ENCODE measurements at places on chromosomes 12 and 14. TPM values are rescaled to one million over a fixed set of nuclear protein-coding genes. Genes with fewer than 3 reads are reported as not detected.

GRCh38 chr12:100798286-100799160 is 3.9 kb downstream of the ANO4 start:
- no peak for DNase-seq

DNA sequence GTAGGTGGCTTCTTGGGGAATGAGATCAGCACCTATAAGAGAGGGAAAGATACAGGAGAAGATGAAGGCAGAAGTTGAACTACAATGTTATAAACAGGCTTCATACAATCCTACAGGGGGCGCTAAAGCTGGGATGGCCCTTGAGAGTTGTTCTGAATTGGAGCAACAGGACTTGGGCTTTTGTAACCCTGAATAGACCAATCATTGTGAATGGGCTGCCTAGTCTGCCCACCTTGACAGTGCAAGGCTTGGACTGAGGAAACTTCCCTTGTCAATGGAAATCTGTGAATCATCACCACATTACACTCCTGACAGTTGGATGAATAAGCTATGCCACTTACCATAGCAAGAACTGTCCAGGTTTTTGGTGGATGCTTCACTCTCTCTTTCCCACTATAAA is 306.1 kb downstream of the KCNC2 start:
- no peak for DNase-seq

DNA sequence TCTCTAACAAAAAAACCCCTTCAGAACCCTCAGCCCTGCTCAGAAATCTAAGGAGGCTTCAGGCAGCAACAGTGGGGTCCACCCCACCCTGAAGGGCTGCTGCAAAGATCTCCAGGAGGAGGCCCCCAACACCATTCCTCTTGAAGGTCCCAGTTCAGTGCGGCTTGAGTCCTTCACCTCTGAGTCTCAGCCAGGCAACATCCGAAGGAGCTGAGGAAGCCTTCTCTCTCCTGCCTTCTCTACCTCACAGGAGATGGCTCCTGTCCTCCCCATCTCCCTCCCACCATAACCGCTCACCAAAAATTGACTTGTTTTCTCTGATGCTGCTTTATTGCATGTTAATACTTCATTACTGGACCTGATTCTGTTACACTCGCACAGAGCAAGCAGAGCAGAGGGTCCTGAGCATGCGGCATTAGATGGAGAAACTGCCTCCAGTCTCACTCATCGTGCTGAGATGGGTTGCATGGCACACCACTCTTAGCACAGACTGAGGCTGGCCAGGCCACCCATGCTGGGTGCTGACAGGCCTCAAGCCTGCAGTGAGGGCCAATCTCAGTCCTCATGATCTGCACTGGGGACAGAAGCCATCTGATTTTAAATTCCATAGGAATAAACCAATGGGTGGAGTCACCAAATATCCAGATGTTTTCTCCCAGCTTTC is 224.8 kb downstream of the CACNA1C start:
- no peak for DNase-seq

GRCh38 chr14:21311614-21312013 is 31.7 kb downstream of the RPGRIP1 start:
- DNase-seq, result no peak

- DNase-seq, result no peak
Observed at GRCh38 chr14:103101257-103101962, 6.9 kb downstream of the EXOC3L4 start.

The CMA1 gene
- polyA plus RNA-seq, result not detected

DNA sequence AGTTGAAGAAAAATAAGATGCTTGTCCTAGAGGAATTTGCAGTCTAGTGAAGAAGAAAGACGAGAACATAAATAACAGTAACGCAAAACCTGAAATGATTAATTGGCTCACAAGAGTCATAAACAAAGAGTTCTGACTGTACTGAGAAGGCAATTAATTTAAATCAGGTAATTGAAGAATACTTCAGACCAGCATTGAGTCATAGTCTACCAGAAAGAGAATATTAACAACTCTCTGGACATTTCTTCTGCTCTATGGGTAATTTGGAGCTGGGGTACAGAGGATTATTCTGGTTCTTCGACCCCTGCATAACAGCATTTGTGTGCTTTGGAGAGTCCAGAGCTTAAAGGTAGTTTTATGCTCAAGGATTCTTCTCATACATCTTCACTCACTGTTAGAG is 390.3 kb upstream of the DCN start:
- no peak for DNase-seq

DNA sequence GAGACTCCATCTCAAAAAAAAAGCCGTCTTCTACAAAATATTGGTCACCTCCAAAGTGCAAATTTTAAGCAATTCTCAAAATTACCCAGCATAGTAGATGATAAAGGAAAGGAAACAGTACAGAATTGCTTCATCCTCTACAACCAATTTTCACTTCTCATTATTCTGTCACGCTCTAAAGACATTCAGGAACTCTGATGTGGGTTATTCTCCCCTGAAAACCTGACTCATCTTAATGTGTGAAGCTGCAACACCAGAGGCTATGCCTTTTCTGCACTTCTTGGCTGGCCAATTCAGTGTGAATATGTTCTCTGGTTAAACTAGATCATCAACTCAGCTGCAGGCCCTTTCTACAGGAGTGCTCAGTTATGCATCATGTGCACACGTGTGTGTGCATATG is 11.0 kb downstream of the PTGER2 start:
- DNase-seq, result no peak
